GM20000 (cell line): ENCODE measurements at places on chromosomes 5 and 9.

DNA sequence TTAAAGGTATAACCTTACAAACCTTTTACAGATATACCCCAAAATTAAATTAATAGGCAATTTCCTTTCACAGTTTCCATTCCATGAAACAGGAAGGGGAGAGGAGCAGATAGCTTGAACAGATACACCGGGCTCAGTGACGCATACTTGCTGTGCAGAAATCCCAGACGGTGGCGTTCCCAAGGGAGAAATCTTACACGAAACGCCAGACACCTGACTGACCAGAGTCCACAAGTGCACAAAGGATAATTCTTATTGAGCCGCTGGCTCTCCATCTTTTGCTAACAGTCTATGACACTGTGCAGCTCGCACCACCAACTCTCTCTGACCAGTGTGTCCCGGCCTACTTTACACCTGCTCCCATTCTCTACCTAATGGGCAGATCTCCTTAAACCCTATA, 37.4 kb downstream of the PTCH1 start:
- no peak for DNase-seq

GRCh38 chr9:72333197-72333596, 31.8 kb downstream of the ZFAND5 start:
- DNase-seq, result no peak

- DNase-seq, result no peak
These were observed 198.4 kb upstream of the MEF2C start for GRCh38 chr5:89081360-89081759.

DNA sequence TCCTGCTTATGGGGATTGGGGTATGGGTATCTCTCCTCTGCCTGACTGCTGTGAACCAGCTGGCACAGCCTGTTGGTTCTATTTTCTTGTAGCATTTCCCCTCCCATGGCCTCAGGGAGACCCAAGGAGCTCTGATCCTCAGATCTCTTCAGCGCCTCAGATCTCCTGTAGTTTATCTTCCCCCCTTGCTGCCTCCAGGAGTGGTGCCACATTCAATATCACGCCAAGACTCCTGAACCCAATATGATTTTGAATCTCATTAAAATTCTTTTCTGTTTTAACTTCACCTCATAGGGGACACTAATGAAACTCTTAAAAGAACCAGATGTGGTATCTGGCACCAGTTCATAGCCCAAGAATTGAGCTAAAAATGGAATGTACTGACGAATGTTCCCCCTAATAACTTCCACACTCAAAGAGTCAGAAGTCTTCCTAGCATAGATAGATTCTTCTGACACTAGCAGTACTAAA, 59.6 kb upstream of the LIFR start:
- DNase-seq, result no peak

DNA sequence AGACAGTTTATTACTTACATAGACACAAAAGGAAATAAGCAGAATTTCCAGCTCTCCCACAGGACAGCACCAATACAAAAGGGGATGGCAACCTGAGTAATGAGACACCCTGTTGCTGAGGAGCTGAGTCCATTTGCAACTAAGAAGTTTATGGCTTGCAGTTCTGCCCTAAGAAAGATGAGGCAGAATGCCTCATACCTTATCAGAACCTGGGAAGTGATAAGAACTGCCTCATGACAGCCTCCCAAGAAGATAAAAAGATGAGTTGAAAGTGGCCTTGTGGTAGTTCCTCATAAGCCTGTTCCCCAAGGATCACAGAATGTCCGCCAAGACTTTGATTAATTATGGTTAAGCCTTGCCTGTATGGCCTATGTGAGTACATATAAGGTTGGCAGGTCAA, 41.7 kb downstream of the ZMAT2 start:
- no peak for DNase-seq
